ENCODE measurements at places on chromosomes 11 and 22. TPM values are rescaled to one million over a fixed set of nuclear protein-coding genes. Genes with fewer than 3 reads are reported as not detected.
A peak's percentile ranks its signal among the peaks of the same experiment; 100 is the strongest.

DNA sequence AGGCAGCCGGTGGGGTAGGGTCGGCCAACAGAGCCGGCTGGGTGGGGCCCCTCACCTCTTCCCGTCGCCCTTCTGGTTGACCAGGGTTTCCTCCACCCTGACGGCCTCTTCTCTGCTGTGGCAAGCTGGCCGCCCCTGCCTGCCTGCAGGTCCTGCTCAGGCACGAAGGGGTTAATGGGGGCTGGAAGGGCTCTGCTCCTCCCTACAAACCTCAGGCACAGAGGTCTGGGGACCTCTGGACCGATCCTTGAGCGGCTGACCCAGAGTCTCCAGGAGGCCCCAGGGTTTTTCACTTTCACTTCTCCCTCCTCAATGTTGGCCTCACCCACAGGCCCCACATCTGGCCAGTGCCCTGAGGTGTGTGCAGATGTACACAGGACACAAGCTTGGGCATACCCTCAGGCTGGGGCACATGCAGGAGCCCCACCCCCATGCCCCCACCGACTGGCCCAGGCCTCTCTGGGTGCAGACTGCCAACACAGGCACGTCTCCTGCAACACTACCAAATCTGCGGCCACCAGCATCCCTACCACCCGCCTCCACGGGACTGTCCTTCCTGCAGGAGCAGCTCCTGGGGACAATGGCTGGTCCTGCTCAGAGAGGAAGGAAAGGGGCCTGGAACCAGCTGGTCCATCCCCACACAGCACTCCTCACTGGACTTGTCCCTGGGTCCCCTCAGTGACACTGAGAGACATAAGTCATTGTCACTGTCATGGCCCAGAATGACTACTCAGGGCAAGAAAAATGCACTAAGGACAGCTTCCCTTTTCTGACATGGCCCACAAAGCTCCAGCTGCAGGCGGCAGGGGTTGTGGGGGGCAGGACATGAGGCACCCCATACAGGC lies 3.2 kb upstream of the TBX1 start:
- no peak for DNase-seq

DNA sequence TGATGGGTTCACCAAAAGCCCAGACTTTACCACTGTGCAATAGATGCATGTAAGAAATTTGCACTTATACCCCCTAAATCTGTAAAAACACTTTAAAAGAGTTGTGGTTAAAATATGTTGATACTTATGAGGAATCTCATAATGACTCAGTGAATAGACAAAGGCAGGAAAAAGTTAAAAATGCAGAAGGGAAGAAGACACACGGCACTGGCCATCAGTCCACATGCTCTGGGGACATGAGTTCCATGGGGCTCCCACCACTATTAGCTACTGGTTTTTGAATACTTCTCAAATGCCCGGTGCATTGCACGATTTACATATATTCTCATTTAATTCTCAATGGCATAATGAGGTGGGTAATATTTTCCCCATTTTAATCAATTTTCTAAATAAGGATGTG lies 59.3 kb upstream of the BLID start:
- no peak for DNase-seq

DNA sequence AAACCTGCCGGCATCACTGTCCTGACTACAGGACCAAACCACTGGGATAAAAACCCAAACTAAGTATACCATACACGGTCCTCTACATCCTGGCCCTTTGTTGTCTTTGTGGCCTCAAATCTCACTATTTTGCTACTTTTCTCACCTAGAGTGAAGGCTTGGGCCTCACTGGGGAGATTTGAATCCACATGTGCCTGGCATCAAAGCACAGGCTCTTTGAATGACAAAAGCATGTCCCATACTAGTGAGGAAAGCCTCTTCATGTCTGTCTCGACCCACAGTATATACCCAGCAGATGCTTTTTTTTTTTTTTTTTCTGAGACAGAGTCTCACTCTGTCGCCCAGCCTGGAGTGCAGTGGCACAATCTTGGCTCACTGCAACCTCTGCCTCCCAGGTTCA lies 72.5 kb upstream of the DRD2 start:
- no peak for DNase-seq

GRCh38 chr11:110972640-110973039 lies 260.4 kb upstream of the ARHGAP20 start:
- DNase-seq, result no peak

DNA sequence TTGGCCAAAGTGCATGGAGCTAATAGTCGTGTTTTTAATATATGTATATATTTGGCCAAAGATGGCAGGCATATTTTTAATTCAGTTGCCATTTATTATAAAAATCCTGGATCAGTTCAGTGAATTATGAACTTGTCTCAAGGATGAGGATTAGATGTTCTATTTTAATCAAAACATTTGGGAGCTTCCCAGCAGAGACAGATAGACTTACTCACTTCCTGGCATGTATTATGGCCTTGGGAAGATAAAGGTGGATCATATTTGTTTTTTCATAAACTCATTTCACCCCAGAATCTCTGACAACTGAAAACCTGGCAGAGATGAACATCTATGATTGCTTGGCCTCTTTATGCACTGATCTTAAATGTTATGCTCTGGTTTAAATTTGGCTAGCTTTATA lies 148.8 kb downstream of the NCAM1 start:
- no peak for DNase-seq

- no peak for DNase-seq
Measured at GRCh38 chr11:80868831-80869230, 1428.0 kb upstream of the TENM4 start.

DNA sequence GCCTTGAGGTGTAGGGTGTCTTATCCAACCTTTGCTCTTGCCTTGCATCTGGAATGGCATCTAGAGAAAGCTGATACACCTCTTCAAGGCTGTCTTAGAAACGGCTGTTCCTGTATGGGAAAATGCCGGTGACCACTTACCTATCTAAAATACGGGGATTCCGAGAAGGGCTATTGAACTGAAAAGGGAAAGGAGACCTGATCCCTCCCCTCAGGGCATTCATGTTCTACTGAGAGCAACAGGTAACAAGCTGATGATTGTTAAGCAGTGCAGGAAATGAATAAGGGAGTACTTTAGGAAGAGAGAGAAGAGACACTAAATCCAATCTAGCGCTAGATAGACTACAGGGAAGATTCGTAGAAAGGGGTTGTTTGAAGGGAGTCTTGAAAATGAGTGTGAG lies 1388.1 kb downstream of the FAM181B start:
- no peak for DNase-seq

DNA sequence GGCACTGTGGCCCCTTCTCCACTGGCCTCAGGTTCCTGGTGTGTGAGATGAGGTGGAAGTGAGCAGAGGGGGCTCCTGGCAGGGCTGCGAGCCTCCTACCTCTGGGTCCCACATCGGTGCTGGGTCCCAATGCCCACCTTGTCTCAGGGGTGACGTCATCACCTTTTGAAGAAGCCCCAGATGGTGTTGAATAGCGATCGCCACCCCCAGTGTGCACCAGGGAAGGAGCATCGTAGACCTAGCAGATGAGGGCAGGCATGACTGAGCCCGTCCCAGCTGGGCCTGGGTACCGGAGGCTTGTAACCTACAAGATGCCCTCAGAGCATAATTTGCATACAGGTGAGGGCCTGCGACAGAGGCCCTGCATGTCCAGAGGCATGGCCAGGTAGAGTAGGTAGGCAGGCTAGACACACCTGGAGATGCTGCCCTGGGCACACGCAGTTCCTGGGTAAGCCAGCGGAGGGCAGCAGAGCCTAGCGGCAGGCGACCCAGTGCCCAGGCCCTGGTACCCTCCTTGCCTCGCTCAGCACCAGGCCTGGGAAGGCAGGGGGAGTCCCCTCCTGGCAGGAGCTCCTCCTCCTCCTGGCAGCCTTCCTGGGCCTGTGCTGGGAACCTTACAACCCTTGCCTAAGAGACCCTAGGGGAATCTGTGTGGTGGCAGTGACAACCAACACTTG lies 52.5 kb downstream of the TPCN2 start:
- DNase-seq, result peak; percentile 85

GRCh38 chr22:17627961-17628405 lies 566 bp downstream of the ATP6V1E1 start:
- DNase-seq, result no peak

- no peak for DNase-seq
Measured at GRCh38 chr11:8487261-8487660, 106.8 kb downstream of the STK33 start.

GRCh38 chr11:69403556-69404215 lies 77.8 kb upstream of the LINC01488 start:
- no peak for DNase-seq

GRCh38 chr11:32151027-32151426 lies 60.2 kb downstream of the RCN1 start:
- DNase-seq, result no peak

DNA sequence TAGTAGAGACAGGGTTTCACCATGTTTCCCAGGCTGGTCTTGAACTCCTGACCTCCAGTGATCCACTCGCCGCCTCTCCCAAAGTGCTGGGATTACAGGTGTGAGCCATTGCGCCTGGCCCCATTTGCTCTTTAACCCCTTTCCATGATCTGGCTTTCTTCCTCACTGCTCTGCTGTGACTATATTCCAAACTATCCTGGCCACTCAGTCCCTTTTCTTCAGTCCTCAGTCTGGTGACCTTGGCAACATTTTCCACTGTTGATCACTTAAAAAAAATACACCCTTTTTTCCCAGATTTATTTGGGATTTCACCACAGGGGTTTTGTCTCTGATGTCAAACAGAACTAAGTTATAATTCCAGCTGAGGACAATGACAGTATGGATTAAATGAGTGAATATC lies 24.5 kb downstream of the MMP20 start:
- DNase-seq, result no peak

GRCh38 chr11:63672936-63673539 lies 1.9 kb upstream of the ATL3 start:
- no peak for DNase-seq

DNA sequence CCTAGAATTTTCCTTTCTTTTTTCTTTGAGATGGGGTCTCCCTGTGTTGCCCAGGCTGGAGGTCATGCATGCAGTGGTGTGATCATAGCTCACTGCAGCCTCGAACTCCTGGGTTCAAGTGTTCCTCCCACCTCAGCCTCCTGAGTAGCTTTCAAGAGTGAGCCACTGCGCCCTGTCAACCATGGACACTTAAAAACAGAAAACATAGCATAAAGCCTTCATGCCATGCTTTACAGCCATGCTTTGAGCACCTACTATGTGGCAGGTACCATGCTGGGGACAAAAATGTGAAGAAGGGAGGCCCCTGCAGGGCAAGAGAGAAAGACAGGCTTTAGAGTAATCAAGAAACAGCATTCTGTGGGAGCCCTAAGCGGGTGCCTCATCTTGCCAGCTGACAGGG lies 13.7 kb upstream of the GNB1L start:
- no peak for DNase-seq

DNA sequence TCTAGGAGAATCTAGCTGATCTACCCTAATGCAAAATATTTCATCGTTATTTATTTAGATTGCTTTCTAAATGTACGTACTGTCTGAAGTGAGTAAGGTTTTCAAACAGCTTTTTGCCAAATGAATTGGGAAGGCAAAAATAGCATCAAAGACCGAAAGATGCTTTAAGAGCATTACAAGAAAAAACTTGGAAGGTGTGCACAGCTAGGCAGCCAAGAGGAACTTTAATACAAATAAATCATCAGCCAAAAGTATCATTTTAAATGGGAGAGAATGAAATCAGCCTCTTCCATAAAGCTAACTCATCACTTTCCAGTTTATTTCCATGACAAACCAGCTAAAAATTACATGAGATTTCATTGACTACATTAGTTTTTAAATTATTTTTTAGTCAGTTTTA lies 30.2 kb upstream of the CFAP300 start:
- DNase-seq, result no peak

DNA sequence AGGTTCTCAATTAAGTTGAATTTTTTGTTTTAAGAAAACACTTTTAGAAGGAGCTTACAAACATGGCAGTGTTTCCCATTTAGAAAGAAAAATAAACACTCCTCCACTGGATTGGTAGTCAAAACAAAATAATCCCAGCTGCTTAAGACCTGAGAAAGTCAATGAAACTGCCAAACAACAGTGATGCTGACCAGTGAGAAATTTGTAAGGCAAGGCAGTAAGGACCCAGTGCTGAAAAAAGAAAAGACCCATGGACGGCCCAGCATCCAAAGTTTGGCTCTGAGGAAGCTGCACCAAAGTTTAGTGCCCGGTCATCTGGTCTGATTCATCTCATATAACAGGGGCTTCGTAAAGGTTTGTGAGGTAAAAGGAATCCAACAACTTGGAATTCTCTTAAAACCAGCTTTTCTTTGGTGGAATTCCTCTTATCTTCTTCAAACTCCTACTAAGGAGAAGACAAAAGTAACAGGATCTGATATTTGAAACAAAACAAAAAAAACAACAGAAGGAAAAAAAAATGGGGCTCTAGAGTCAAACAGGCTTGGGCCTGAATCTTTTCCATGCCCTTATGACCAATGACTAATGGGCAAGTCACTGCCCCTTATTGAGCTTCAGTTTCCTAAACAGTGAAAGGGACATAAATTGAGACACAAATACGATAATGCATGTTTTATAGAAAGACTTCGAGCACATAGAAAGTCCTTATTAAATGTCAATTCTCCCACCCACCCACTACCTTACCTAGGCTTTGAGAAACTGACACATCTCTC lies 383.0 kb upstream of the NARS2 start:
- DNase-seq, result no peak

DNA sequence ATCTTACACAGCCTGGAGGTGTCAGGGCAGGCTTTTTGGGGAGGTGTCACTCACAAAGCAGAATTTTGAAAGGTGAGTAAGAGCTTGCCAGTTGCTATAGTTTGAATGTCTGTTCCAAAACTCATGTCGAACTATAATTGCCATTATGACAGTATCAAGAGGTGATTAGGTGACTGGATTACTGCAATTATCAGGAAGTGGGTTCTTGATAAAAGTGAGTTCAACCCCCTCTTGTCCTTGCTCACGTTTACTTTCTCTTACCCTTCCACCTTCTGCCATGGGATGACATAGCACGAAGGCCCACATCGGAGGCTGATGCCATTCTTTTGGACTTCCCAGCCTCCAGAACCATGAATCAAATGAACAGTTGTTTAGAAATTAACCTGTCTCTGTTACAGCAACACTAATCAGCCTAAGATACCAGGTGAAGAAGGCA lies 4.7 kb upstream of the C11orf86 start:
- no peak for DNase-seq

GRCh38 chr11:16880184-16880801 lies 133.9 kb downstream of the PLEKHA7 start:
- no peak for DNase-seq

- DNase-seq, result no peak
Measured at GRCh38 chr11:121012091-121012490, 11.8 kb upstream of the TBCEL start.

- DNase-seq, result no peak
Measured at GRCh38 chr11:9726321-9727022, 62.6 kb downstream of the SWAP70 start.

The KIRREL3 gene
- not detected for total RNA-seq

The MS4A15 gene
- not detected for total RNA-seq

The HOATZ gene
- total RNA-seq, result not detected

The SMC1B gene
- not detected for total RNA-seq

The CABP4 gene
- total RNA-seq, result 7.5 TPM

The NRXN2 gene
- 0.31 TPM for total RNA-seq

The XKR3 gene
- not detected for total RNA-seq

The HBB gene
- not detected for total RNA-seq

The OR2AG1 gene
- total RNA-seq, result not detected

The MPZL3 gene
- total RNA-seq, result 29.0 TPM

The XPNPEP3 gene
- total RNA-seq, result 16.3 TPM

The SMTNL1 gene
- not detected for total RNA-seq

The KCNQ1OT1 gene
- 0.22 TPM for total RNA-seq

The GLYATL2 gene
- total RNA-seq, result not detected

The FKBP2 gene
- 14.6 TPM for total RNA-seq

The LRRN4CL gene
- total RNA-seq, result not detected

The APOC3 gene
- not detected for total RNA-seq

All from CD4-positive, alpha-beta T cell (primary cell).